Femur (tissue), 1 donor: ENCODE measurements at places on chromosomes 13 and 19.

DNA sequence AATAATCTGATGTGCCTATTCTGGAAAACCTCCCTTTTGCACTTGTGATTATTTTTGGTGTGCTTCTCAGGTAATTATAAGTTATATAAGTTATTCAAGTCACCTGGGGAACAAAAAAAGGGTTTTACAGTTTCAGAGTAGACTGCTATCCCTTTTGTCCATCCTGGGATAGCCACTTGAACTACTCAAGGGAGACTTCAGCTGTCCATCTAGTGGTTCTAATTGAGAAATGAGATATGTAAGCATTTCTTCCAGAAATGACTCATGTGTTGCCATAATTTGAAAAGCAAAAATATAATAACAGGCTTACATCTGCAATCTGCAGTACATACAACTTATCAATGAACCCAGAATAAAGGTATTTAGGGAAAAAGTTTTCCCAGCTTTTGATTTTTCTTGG is 20.4 kb downstream of the UBL3 start:
- no peak for DNase-seq

DNA sequence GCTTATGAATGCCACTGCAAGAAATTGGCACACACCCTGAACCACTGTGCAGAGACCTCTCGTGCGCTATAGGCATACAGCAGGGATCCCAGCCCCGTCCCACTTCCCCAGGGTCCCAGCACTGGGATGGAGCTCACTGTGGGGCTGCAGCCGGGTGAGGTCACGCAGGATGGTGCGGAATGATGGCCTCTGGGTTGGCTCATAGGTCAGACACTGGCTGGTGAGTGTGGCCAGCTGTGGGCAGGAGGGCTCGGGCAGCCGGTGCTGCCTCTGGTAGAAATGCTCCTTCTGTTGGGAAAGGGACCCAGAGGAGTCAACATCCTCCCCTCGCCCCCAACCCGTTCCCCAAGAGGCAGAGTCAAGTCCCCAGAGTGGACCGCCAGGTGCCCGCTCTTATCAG is 17.0 kb upstream of the ICAM3 start:
- DNase-seq = no peak

- DNase-seq = peak; percentile 63
Observed at GRCh38 chr19:2578391-2578890, 102.5 kb downstream of the GADD45B start.

DNA sequence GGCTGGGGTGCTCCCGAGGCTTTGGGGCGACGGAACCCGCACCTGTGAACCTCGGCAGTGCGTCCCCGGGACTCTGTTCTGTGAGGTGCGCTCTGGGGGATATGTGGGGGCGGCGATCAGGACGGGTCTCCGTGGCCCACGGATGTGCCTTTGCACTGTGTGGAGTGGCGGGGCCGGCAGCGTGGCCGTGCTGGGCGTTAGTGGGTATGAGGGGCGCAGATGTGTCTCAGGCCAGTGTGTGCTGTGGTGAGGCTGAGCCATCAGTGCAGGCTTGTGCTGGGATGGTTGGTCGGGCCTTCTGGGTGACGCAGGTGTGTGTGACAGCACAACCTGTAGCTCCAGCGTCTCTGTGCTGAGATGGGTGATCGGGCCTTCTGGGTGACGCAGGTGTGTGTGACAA is 16.9 kb downstream of the ZNF331 start:
- DNase-seq = no peak

GRCh38 chr13:90385781-90386489 is 961.6 kb upstream of the MIR17HG start:
- DNase-seq = no peak

- no peak for DNase-seq
Observed at GRCh38 chr13:24214528-24214927, 54.0 kb downstream of the SPATA13 start.

DNA sequence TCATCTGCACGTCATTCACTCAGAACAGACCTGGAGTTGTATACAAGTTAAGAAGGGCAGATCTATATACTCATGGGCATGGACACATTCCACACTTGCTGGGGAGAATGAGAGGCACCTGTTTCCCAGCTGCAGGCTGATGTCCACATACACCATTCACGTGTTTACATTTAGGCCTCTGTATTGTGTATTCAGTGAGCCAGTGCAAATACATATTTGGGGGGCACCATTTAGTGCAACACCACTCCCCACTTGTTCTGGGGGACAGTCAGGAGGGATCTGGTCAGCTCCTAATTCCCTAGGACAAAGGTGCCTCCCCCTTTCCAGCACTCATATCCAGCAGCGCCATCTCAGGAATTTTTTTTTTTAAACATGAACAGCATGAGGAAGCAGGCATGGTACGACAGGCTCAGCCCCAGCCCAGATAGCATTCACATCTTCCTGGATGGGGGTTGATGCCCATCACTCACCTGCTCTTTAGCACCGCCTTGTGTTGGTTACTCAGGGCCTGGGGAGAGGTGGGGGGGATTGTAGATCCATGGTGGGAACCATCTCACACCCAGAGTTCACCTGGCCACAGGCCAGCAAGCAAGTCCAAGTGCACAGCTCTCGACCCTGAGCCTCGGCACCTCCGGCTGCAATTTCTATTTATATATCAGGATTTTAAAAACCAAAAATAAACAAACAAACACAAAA is 56.9 kb upstream of the ZNF254 start:
- no peak for DNase-seq

DNA sequence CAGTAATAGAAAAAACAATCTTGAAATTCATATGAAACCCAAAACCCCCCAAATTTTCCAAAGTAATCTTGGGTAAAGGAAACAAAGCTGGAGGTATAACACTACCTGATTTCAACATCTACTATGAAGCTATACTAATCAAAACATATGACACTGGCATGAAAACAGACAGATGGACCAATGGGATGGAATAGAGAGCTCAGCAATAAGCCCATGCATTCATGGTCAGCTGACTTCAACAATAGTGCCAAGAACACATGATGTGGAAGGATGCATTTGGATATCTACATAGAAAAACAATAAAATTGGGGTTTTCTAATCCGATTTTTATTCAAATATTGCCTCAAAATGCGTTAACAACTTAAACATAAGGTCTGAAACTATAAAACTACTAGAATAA is 32.2 kb upstream of the ZNF766 start:
- no peak for DNase-seq

DNA sequence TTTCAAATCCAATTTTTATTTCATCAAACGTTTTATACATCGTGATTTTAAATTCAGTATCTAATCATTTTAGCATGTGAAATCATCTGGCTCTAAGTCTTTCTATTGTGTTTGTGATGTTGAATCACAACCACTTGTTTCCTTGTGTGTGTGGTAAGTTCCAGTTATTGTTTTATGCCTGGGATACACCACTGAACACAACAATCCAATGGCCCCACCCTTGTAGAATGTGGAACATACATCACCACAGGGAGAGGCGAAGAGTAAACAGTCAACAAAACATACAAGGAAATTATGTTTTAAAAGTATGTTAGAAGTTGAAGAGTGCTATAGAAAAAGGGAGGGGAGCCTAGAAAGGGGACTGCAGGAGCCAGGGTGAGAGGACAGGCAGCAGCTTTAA is 100.5 kb downstream of the EPSTI1 start:
- DNase-seq = no peak

- DNase-seq = no peak
Observed at GRCh38 chr13:39786091-39786490, 130.6 kb downstream of the COG6 start.
